ENCODE measurements at places on chromosomes 7 and 10. TPM values are rescaled to one million over a fixed set of nuclear protein-coding genes. Genes with fewer than 3 reads are reported as not detected.

ECHS1 gene
- total RNA-seq = 40.2 TPM

CFAP69 gene
- total RNA-seq = not detected

- DNase-seq = no peak
Measured at GRCh38 chr10:62037890-62038608, 136.6 kb downstream of the ARID5B start.

DNA sequence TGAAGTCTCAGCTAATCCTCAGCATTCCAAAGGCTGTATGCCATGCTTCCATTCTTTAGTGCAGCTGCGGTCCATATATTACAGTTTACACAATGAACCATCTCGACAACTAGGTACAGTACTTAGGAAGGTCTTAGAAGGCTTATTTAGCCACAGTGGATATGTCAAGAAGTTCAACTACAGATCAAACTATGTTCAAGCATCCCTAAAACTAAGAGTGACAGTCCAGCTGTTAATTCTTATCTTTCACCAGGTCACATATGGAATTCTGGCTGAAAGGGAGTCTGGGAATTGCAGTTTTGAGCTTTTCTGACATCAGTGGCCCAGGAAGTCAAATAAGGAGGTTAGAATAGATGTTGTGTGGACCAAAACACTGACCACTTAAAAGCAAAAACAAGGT is 106.8 kb downstream of the SDHAF3 start:
- DNase-seq = no peak

DNA sequence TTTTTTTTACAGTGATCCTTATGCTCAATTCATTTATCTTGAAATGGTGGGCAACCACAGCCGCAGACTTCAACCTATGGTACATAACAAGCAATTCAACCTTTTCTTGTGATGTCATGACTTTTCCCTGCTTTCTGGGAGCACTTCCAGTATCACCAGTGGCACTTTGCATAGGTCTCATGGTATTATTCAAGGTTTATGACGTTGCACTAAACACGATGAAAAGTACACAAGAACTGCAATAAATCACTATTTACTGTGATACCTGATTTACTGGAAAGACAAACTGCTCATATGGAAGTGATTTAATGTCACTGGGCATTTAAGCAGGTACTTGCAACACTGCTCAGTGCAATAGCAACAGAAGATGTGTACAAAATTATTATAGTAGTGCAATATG is 251.7 kb upstream of the CXCL12 start:
- no peak for DNase-seq

GRCh38 chr7:50711271-50712175 is 71.2 kb downstream of the GRB10 start:
- no peak for DNase-seq

GRCh38 chr7:112084520-112084971 is 121.7 kb downstream of the DOCK4 start:
- DNase-seq = no peak

DNA sequence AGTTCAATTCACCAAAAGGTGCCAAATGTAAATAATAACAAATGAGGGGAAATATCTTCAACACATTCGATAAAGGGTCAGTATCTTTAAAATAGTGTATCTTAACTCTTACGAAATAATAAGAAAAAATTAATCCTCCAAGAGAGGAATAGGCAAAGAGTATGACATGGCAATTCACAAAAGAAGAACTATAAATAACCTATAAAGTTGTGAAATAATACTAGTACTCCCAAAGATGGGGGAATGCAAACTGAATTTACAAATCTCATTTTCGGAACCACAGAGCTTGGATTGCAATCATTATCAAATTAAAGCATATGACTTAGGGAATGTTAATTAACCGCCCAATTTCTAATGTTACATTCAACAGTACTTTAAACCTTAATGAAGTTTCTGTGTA is 78.2 kb upstream of the TARP start:
- DNase-seq = no peak

DNA sequence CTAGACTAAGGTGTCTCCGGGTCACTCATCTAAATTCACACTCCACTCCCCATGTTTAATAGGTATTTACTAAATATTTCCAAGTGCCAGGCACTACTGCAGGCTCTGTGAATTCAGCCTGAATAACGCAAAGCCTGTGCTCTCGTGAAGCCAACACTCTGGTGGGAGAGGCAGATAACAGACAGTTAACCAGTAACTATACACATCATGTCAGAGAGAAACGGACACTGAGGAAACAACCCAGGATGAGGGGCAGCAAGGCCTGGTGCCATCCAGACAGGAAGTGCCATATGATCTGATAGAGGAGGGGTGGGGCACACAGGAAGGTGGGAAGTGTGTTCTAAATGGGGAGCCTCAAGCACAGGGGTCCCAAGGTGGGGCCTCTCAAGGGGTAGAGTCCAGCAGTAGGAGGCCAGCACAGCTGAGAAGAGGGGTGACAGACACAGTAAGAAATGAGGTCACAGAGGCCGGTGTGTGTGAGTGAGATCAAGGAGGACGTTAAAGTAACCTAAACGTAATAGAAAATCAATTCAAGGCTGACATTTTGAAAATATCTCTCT is 85.3 kb downstream of the LARP4B start:
- DNase-seq = no peak

Data from activated CD4-positive, alpha-beta T cell treated with anti-CD3 and anti-CD28 coated beads, Interleukin-2, amount 10 ng/mL, durations not matched to agents 7 days and 5 days (primary cell).